ENCODE measurements at places on chromosomes 3 and 15. TPM values are rescaled to one million over a fixed set of nuclear protein-coding genes. Genes with fewer than 3 reads are reported as not detected.

MEIS2 gene
- total RNA-seq: 26.7 TPM

AGBL1 gene
- 6.5 TPM for total RNA-seq

SPINK8 gene
- not detected for total RNA-seq

HHLA2 gene
- 0.26 TPM for total RNA-seq

SLC6A11 gene
- total RNA-seq: 0.17 TPM

TUSC7 gene
- not detected for total RNA-seq

EOMES gene
- 1.2 TPM for total RNA-seq

ALDH1A2 gene
- total RNA-seq: 27.3 TPM

ITPKA gene
- 0.67 TPM for total RNA-seq

CHRNA7 gene
- total RNA-seq: 0.75 TPM

LDHAL6B gene
- not detected for total RNA-seq

BNC1 gene
- total RNA-seq: 3.1 TPM

TMEM45A gene
- 15.9 TPM for total RNA-seq

All from upper lobe of right lung (tissue), 1 donor.